ENCODE measurements at places on chromosomes 12 and 14. TPM values are rescaled to one million over a fixed set of nuclear protein-coding genes. Genes with fewer than 3 reads are reported as not detected.

DNA sequence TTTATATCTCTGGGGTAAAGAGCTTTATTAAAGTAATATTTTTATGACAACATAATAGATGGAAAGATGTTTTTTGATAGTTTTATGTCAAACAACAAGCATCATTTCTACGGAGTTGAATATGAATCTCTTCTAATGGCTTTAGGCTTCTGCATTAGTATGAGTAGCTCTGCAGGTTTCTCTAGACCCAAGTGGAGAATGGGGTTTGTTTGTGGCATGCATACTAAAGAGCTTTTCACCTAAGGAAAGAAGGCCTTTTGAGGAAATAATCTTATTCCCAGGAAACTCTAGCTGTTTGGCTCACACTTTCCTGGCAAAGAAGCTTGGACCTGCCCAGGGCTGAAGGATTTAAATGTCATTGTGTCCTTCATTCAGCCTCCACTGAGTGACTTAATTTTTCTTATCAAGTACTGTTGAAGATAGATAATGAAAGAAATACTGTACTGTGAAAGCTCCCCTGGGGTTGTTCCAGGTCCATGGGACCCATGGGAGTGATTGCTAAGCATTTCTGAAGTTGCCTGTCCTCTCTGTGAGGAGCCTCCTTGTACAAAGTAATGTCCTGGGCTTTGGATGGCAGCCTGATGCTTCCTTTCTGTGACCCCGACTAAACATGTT lies 469.3 kb downstream of the LRIG3 start:
- DNase-seq: no peak

The LIN7A gene
- 18.0 TPM for polyA plus RNA-seq

DNA sequence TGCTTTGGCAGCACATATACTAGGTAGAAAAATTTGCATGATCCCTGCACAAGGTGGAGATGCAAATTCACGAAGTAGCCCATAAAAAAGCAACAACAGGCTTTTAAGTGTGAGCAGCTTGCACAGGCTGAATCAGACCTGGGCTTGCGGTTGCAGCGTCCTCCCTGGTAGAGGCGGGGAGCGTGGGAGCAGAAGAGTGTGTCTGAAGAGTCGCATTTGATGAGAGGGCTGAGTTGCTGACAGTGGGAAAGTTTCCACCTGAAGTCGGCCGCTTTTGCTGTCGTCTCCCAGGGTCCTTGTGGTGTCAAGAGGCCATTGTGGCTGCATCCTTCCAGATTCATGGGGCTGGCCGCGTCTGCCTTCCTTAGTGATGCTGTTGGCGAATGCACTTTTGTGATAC lies 6.2 kb downstream of the AACS start:
- DNase-seq: no peak

DNA sequence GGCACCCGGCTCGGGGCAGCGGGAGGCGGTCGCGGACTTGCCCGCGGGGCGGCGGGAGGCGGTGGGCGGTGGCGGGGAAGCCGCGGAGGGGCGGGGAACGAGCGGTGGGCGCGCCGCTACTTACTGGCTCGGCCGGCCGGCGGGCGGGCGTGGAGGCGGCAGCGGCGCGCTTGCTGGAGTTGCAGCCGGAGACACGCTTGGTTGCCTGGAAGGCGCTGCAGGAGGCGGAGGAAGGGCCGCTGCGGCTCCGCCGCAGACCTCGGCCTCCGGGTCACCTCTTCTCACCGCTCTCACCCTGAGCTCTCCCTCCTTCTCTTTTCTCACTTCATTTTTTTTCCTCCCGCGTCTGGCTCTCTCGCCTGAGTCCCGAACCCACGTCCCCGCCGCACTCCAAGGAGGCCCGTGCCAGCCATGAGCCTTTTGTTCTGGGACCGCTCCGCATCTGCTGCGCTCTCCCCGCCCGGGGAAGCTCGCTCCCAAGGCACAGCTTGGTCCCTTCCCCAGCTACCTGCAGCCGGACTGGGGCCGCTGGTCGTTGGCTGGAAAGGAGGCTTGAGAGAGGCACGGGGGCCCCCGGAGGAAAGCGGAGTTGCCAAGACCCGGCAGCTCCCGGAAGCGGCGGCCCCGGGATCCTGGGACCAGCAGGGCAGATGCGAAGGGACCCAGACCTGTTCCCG lies 592 bp upstream of the KCNK10 start:
- no peak for DNase-seq

DNA sequence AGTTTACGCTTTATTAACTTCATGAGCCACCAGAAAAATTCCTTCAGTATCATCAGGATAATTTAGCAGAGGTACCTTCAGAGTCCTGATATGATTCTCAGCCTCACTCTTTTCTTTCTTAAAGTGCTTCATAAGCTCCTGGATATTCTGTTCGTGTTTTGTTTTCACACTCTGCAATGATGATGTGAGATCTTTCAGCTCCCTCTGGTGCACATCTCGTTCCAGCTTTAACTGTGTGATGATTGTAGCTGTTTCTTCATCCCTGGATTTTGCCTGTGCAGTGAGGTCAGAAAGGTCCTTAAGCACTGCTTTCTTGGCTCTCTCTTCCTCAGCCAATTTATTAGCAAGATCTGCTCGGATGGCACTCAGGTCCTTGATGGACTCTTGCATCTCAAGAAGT lies 156.7 kb downstream of the CEP128 start:
- no peak for DNase-seq

- DNase-seq: no peak
These were observed 425.6 kb downstream of the NRXN3 start for GRCh38 chr14:78595797-78596196.

The PAX9 gene
- 0.27 TPM for polyA plus RNA-seq

Measured in renal cortex interstitium (tissue), 15 donors.